Activated T-helper 1 cell treated with anti-CD3 and anti-CD28 coated beads, Interleukin-12 subunit alpha, Interleukin-12 subunit beta, Interleukin-2, Interleukin-4 antibody, amounts not matched to agents 30 ng/mL and 10 ng/mL and 1 ng/mL, durations not matched to agents 14 hours and 24 hours and 36 hours (primary cell): ENCODE measurements at places on chromosomes 16 and 17.

- no peak overlapping the region for H3K4me3 ChIP-seq
- no peaks in the 10 kb centered on the region for H3K27me3 ChIP-seq
- H3K4me1 ChIP-seq, result peaks cover 23% of the 10 kb centered on the region
- DNase-seq, result no peak
These were observed 73.3 kb downstream of the XYLT1 start for GRCh38 chr16:17397499-17397891.

- no peak overlapping the region for H3K27ac ChIP-seq
- no peak for DNase-seq
- H3K4me3 ChIP-seq, result no peak overlapping the region
- no peaks in the 10 kb centered on the region for H3K4me1 ChIP-seq
- H3K36me3 ChIP-seq, result no peaks in the 10 kb centered on the region
These were observed 217.8 kb upstream of the PMFBP1 start for GRCh38 chr16:72389791-72390190.

DNA sequence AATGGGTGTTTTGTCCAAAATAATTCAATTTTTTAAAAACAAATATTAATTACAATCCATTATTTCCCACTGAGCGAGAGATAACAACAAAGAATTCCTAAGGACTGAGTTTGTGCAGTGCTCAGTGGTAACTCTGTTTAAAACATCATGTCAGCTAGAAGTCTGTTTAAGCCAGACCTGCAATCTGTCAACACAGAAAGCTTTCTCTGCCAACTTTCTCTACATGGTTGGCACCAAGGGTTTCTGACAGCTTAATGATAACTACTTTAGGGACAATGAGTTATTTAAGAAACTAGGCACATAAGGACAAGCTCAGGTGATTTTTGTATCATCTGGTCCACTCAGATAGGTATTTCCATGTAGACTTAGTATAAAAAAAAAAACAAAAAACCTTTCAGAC is 81.8 kb downstream of the WDR59 start:
- no peaks in the 10 kb centered on the region for H3K4me1 ChIP-seq
- peaks cover 50% of the 10 kb centered on the region for H3K36me3 ChIP-seq
- H3K27me3 ChIP-seq, result no peaks in the 10 kb centered on the region
- no peak for DNase-seq

GRCh38 chr17:37167756-37168155 is 208.0 kb upstream of the C17orf78 start:
- no peak overlapping the region for H3K27ac ChIP-seq
- DNase-seq, result no peak
- H3K36me3 ChIP-seq, result peaks cover 2% of the 10 kb centered on the region
- no peak overlapping the region for H3K4me3 ChIP-seq

- peaks cover 5% of the 10 kb centered on the region for H3K27me3 ChIP-seq
- no peaks in the 10 kb centered on the region for H3K4me1 ChIP-seq
- H3K4me3 ChIP-seq, result no peak overlapping the region
These were observed 24.3 kb downstream of the HSD17B2 start for GRCh38 chr16:82059161-82059982.

DNA sequence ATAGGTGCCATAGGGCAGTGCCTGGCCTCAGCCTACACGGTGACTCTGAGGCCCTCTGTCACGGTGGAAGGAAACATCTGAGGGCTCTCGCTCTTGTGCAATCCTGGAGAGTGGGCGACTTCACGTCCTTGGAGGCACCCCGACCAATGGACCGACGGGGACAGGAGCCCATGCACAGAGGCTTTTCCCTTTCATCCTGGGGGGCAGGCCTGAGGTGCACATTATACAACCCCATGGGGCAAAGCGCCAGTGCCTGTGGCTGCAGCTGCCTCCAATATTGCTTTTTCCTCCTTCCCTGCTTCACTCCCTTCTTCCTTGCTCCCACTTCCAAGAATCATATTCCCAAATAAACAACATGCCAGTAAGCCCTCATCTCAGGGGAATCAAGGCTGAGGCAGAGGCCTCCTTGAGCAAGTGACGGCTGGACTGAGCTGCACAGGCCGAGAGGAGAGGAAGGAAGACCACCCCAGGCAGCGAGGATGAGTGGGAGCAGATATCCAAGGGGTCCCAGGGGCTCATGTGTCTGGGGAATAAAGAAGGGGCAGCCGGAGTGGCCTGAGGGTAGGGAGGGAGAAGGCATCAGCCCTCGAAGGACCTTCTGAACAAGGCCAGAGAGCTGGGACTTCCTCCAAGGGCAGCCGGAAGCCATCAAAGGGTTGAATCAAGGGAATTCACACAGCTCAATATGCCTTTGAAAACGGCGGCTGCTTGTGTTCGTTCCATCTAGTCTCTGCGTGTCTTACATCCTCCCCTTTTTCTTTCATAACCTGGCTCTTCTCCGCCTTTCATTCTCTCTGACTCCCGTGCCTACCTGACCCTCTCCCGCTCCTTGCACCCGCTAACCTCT is 42.6 kb upstream of the RPL38 start:
- no peaks in the 10 kb centered on the region for H3K4me1 ChIP-seq
- H3K27me3 ChIP-seq, result no peaks in the 10 kb centered on the region
- no peak overlapping the region for H3K27ac ChIP-seq
- no peak for DNase-seq
- H3K36me3 ChIP-seq, result no peaks in the 10 kb centered on the region
- no peak overlapping the region for H3K4me3 ChIP-seq

GRCh38 chr17:27109346-27109745 is 184.6 kb upstream of the WSB1 start:
- no peak overlapping the region for H3K27ac ChIP-seq
- no peak for DNase-seq
- H3K27me3 ChIP-seq, result no peaks in the 10 kb centered on the region
- H3K36me3 ChIP-seq, result no peaks in the 10 kb centered on the region
- no peaks in the 10 kb centered on the region for H3K4me1 ChIP-seq

DNA sequence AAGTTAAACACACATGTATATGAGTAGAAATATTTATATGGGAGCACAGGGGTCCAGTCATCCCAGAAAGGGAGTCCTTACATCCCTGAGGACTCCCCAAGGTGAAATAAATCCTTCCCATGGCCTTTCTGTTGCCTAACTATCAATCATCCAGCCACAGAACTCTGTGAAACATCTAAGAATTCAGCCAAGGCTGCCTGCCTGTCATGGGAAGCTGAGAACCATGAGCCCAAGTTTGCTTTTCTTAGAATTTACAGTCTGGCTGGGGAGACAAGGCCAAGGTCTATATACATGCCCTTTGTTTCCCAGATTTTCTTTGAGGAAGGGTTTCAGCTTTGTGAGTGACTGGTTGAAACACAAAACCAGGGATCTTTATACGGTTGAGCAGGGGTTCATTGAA is 15.8 kb downstream of the MYL4 start:
- H3K4me3 ChIP-seq, result no peak overlapping the region
- DNase-seq, result no peak
- H3K27me3 ChIP-seq, result peaks cover 5% of the 10 kb centered on the region
- H3K36me3 ChIP-seq, result no peaks in the 10 kb centered on the region
- no peak overlapping the region for H3K27ac ChIP-seq

GRCh38 chr16:81688182-81688581 is 90.9 kb upstream of the PLCG2 start:
- peak overlapping the region; percentile 11 for H3K4me3 ChIP-seq
- H3K4me1 ChIP-seq, result peaks cover 18% of the 10 kb centered on the region
- peaks cover 7% of the 10 kb centered on the region for H3K36me3 ChIP-seq
- H3K27me3 ChIP-seq, result no peaks in the 10 kb centered on the region

- peaks cover 34% of the 10 kb centered on the region for H3K36me3 ChIP-seq
- DNase-seq, result no peak
These were observed 22.6 kb upstream of the ITGB4 start for GRCh38 chr17:75698659-75699058.

- no peaks in the 10 kb centered on the region for H3K4me1 ChIP-seq
- no peak overlapping the region for H3K4me3 ChIP-seq
- H3K27ac ChIP-seq, result no peak overlapping the region
- no peaks in the 10 kb centered on the region for H3K36me3 ChIP-seq
These were observed 27.5 kb downstream of the ZFHX3 start for GRCh38 chr16:73020409-73020884.

- no peak for DNase-seq
- no peaks in the 10 kb centered on the region for H3K36me3 ChIP-seq
- H3K27me3 ChIP-seq, result peaks cover 14% of the 10 kb centered on the region
- H3K4me1 ChIP-seq, result no peaks in the 10 kb centered on the region
- H3K27ac ChIP-seq, result no peak overlapping the region
These were observed 31.3 kb downstream of the SMIM36 start for GRCh38 chr17:55479903-55480302.

DNA sequence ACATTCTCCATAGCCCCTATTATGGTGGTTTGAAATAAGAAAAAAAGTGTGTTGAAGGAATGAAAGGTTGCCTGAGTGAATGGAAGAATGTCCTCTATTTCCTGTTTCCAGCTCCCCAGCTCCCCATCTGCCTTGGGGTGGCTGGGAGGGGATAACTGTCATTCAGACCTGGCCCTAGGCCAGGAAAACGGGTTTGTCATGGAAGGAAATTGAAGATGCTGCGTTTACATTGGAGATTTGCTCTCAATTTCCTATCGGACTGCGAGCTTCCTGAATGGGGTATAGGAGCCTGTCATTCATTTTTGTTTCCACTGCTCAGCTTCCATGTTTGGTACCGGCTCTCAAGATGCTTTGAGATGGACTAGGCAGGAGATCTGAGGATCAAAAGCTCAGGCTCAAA is 2.2 kb upstream of the FZD2 start:
- H3K4me1 ChIP-seq, result peaks cover 11% of the 10 kb centered on the region
- DNase-seq, result no peak
- H3K4me3 ChIP-seq, result no peak overlapping the region
- no peaks in the 10 kb centered on the region for H3K36me3 ChIP-seq
- peaks cover 52% of the 10 kb centered on the region for H3K27me3 ChIP-seq

- peaks cover 49% of the 10 kb centered on the region for H3K27me3 ChIP-seq
- H3K4me3 ChIP-seq, result no peak overlapping the region
- DNase-seq, result no peak
- H3K36me3 ChIP-seq, result no peaks in the 10 kb centered on the region
These were observed 47.4 kb downstream of the AXIN2 start for GRCh38 chr17:65514082-65514481.

DNA sequence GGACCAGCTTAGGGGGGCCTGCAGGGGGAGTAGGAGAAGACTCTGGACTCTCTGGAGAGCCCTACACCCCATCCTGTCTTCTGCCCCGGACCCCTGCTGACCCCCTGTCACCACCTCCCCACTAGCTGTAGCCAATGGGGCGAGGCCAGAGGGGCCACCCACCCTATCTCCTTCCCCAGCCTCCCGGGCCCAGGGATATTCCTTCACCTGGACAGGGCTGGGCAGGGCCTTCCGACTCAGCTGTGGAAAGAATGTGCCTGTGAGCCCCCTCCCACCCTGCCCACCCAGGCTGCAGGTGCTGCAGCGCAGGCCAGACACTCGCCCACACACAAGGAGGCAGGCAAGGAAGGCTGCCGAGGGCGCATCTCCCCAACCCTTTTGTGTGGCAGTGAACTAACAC is 23.0 kb downstream of the TSPOAP1 start:
- no peaks in the 10 kb centered on the region for H3K27me3 ChIP-seq
- no peak overlapping the region for H3K4me3 ChIP-seq
- no peak overlapping the region for H3K27ac ChIP-seq
- peaks cover 6% of the 10 kb centered on the region for H3K4me1 ChIP-seq
- no peak for DNase-seq
